NCI-H446 (cell line): ENCODE measurements at places on chromosomes 16 and 17.

DNA sequence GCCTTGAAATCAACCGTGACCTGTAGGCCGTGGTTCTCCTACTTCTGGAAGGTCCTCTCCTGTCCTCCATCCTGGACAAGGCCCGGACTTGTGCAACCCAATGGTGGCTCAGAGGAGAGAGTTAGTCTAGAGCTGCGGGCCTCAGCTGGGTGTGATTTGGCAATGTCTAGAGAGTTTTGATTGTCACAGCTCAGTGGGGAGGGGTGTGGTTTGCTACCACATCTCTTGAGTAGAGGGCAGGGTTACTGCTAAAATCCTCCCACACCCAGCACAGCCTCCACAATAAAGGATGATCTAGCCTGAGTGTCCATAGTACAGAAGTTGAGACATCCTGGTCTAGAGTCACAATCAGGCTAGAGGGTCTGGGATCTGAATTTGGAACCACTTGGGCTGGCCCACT, 40.3 kb downstream of the MYH13 start:
- no peak for DNase-seq

- DNase-seq = no peak
These were observed 15.0 kb upstream of the C16orf95 start for GRCh38 chr16:87332150-87332549.

- no peak for DNase-seq
These were observed 14.9 kb downstream of the ITPRIPL2 start for GRCh38 chr16:19128454-19129200.

DNA sequence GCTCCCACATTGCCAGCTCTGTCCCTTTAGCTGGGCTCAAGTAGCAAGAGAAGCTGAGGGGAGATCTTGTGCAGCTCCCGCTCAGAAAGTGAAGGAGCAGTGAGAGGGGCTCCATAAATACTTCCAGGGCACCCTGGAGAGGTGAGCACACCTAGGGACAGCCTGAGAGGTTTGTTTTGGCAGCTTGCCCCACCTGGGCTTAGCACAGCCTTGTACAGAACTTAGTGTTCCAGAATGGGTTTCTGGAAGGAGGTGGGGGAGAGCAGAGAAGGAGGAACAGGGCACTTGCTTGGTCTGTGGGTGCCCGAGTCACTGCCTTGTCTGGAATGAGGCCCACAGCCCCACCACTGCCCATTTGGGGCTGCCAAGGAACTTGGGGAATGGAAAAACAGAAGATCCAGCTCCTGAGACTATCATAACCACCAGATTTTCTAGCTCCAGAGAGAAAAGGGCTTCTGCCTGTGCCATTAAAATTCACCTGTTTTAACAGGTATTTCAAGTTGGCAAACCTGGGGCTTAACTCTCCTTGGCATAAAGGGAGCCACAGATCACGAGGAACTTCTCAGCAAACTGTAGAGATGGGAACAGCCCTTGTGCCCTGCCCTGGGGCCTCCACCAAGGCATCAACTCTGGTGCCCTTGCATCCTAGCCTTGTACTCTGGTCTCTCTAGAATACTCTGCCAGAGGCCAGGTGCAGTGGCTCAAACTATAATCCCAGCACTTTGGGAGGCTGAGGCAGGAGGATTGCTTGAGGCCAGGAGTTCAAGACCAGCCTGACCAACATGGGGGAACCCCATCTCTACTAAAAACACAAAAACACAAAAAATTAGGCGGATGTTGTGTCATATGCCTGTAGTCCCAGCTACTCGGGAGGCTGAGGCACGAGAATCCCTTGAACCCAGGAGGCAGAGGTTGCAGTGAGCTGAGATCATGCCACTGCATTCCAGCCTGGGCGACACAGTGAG, 1.9 kb downstream of the PRR15L start:
- no peak for DNase-seq

- DNase-seq = no peak
These were observed 61.0 kb upstream of the LGALS9 start for GRCh38 chr17:27569884-27570577.

DNA sequence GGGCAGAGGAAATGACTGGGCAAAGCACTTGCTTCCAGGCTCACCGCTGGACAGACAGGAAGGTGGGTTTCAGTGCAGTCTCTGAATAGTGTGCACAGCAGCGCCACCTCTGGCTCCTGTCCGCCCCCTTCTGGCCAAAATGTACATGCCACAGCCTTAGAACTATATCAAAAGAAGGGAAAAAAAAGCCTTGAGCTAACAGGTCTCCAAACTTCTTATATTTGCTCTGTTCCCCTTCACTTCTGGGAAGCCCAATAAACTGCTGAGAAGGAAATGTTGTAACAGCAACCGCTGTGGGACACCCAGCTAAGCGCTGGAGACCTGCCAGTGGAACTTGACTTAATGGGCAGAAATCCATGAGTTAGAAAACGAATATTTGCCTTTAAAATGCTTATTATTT, 17.5 kb downstream of the COG7 start:
- peak; percentile 63 for DNase-seq

GRCh38 chr16:50267651-50268050, 1.3 kb downstream of the ADCY7 start:
- DNase-seq = no peak

- DNase-seq = no peak
These were observed 3.0 kb downstream of the THOC6 start for GRCh38 chr16:3026609-3027488.

DNA sequence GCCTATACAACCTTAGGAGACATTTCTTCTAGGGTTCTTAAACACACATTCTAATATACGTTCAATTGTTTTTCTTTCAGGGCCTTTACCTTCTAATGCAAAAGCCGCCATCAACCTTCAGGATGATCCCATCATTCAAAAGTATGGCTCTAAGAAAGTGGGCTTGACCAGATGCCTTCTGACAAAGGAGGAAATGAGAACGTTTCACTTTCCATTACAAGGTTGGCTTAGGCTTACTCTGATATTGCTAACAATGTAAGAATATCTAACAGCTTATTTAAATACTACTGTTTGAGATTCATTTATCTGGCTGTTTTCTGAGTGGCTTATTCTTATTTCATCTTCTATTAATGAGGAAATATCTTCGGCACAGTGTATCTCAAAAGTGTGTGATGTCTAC, 15.4 kb downstream of the REXO5 start:
- no peak for DNase-seq

DNA sequence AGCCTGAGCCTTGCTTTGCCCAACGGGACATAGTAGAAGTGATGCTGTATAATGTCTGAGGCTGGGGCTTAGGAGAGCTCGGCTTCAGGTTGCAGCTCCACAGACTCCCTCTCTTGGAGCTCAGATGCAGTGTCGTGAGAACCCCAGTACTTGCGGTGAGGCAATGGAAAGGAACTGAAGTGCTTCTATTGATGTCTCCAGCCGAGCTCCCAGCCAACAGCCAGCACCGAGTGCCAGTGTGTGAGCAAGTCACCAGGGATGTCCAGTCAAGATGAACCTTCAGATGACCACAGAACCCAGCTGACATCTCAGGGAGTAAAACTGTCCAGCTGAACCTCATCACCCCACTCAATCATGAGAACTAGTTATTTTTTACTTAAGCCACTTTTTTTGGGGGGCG, 268.1 kb downstream of the IRF8 start:
- DNase-seq = no peak

DNA sequence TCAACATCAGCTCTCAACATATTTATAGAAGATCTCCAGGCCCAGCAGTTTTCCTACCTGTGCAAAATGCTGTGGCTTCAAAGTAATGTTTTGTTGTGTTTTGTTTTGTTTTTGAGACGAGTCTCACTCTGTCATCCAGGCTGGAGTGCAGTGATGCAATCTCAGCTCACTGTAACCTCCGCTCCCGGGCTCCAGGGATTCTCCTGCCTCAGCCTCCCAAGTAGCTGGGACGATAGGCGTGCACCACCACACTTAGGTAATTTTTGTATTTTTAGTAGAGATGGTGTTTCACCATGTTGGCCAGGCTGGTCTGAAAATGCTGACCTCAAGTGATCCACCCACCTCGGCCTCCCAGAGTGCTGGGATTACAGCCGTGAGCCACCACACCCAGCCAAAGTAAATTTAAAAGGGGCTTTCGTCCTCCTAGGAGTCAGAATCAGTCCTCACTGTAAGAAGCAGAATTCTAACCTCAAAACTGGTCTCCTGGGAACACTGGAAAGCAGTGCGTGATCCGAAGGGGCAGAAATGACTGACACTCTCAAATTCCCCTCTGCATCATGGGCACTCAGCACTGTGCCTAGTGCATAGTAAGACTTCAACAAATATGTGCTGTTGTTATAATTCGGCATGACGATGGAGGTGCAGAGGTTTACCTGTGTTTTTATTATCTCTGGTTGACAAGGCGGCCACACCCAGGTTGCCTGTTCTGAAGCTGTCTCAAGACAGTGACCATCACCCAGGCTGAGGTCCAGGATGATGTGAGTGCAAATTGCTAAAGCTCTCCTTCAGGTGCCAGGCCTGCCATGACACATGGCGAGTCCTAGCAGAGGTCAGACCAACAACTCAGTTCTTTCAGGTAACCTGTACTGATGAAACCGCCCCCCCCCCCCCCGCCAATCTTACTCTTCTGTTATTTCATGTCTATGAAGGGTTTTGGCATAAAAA, 59.8 kb downstream of the ADCY9 start:
- no peak for DNase-seq

- DNase-seq = peak; percentile 48
These were observed at the start of gene TLCD2 for GRCh38 chr17:1709971-1710806. Gene TLCD2 (minus strand): TSS chr17:1710377. CDS start chr17:1710242, 135 bp downstream.

DNA sequence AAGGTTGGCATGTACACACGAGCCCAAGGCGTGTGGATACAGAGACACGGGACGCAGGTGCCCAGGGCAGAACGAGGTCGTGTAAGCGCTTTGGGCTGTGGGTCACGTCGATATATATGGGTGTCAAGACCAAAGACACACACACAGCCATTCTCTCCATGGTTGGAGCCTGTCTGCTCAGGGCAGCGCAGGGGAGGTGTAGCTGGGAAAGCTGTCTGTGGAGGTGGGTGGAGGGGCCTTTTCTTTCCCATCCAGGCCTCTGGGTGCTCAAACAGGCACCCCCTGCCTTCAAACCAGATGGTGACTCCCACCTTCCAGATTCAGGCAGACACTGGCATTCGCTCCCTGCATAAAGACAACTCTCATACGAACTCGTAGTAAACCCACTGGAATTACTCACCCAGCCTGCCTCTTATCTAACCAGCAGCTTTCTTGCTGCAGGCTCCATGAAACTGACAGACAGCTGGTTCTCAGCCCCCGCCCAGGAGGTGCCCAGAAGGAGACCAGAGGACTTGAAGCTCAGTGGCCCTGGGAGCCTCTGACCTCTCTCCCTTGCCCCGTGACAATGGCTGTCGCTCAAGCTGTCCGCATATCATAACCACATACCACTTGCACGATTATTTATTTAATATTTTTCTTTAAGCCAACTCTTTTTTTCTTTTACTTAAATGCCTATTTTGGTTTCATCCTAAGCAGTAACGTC, 237.1 kb downstream of the KATNIP start:
- no peak for DNase-seq

- DNase-seq = peak; percentile 41
These were observed 49.9 kb upstream of the SREBF1 start for GRCh38 chr17:17886726-17887125.

DNA sequence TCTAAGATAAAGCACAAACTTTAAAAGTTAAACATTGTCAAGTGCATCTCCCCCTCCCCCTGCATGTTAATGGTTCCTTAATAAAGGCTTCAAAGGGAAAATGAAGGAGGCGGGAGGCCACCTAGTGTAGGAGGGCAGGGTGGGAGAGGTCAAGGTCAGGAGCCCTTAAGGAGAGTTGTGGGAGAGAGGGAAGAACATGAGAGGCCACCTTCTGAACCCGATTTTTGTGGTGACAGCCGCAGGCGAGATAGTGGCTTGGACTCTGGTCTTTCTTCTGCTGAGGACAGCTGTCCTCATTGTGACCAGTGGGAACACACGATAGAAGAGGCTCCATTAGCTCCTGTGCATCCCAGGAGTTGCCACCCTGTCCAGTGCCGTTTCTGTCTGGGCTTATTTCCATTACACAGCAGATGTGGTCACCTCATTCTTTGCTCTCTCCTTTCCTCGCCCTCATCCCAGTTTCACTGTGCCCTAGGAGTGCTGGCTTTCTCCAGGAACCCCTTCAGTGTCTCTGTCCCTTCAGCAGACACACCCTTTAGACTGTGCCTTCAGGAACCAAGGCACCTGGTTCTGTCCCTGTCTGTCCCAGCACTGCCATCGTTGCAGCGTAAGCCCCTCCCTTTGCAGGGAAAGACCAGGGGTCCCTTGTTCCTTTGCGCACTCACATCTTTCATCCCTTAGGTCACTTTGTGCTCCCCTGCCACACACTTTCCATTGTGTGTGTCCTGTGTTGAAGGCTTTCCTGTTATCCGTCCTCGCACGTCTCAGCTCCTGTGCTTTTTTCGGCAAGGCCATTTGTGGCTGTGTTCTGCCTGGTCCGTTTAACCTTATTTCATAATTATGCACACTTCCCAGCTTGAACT, 7.5 kb downstream of the SEC14L1 start:
- no peak for DNase-seq

DNA sequence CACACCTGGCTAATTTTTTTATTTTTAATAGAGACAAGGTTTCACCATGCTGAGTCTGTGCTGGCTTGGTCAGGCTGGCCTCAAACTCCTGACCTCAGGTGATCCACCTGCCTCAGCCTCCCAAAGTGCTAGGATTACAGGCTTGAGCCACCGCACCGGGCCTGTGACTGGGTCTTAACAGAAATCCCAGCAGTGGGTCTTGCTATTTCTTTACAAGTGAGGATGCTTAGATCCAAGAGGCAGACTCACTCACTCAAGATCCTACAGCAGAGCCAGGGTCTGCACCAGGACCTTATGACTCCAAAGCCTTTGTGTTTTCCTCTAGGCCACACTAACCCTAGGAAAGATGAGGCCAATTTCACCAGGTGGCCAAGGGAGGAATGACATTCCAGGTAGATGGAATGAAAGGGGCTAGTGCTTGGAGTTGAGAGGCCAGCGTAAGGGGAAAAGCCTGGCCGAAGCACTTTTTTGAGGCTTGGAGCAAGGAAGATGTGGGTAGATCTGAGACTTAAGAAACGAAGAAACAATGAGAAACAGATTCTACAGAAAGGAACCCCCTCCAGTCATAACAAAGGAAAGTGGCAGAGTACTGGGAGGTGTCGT, 5.7 kb upstream of the STAT5A start:
- no peak for DNase-seq

- DNase-seq = no peak
These were observed 11.7 kb upstream of the PRPSAP1 start for GRCh38 chr17:76365256-76365903.

DNA sequence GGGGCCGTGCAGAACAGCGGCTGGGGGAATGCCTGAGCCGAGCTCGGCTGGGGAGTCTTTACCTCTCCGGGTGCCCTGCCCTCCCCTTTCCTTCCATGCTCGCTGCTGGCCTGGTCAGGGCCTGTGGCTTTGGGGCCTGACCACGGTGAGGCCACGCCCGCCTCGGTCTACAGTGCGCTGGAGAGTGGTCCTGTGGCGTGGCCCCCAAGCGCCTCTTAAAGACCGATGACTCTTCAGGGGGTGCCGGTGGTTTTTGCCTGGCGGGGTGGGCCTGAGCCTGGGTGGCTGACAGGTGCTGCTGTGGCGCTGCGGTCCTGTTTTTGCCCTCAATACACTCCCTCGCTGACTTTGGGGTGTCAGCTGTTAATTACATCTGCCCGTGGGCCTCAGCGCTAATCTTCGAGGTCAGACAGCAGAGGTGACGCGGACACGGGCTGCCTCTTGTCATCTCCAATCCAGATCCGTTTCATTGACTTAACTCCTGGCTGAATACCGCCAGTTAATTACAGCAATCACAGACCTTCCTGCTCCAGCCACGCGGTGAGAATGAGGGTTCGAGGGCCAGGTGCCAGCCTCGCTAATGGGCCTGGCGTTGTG, 29.7 kb downstream of the GSE1 start:
- no peak for DNase-seq

- no peak for DNase-seq
These were observed 75.3 kb downstream of the MRTFB start for GRCh38 chr16:14146445-14146844.
